ENCODE measurements at places on chromosomes 12 and 14. TPM values are rescaled to one million over a fixed set of nuclear protein-coding genes. Genes with fewer than 3 reads are reported as not detected.
A peak's percentile ranks its signal among the peaks of the same experiment; 100 is the strongest.

Gene ARL6IP4
- total RNA-seq, result 173 TPM

DNA sequence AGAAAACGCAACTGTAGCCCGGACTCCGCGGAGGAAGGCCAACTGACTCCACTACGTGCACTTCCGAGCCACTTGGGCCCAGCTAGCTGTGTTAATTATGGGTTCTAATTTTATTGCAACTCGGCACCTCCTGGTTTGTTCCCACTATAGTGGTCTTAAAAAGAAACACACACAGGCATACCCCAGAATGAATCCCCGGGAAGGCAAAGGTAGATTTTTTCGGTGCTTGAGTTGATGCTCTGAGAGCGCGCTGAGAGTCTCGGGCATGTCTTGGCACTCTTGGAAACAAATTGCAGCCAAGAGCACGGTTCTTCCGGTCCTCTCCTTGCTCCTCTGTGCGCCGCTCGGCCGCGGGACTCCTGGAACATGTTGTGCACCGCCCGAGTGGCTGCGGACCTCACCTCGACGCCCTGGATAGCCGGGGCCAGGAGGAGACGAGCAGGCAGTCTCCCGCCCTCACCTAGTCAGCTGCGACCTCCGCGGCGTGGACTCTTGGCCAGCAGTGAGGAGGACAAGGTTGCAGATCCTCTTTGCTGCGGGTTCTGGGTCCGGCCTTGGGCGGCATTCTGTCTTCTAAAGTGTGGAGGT is 6.8 kb upstream of the PAX9 start:
- no peak overlapping the region for H3K4me3 ChIP-seq
- H3K36me3 ChIP-seq, result no peaks in the 10 kb centered on the region

Gene CDKN1B
- 52.5 TPM for total RNA-seq

Gene FCF1
- total RNA-seq, result 58.0 TPM

DNA sequence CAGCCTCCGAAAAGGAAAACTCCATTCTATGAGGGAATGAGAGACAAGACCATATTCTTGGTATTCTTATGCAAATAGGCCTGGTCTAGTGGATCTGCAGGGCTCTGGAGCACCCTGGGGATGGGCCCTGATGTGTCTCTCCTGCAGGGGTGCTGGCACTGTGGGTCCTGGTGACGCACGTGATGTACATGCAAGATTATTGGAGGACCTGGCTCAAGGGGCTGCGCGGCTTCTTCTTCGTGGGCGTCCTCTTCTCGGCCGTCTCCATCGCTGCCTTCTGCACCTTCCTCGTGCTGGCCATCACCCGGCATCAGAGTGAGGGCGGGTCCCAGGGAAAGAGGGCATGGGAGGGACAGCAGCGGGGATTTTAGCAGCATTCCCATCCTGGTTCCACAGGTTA is 5.8 kb downstream of the SLC48A1 start:
- peak overlapping the region; percentile 70 for H3K4me3 ChIP-seq
- DNase-seq, result no peak
- peaks cover 3% of the 10 kb centered on the region for H3K36me3 ChIP-seq
- peaks cover 8% of the 10 kb centered on the region for H3K27me3 ChIP-seq
- peaks cover 41% of the 10 kb centered on the region for H3K4me1 ChIP-seq
- H3K27ac ChIP-seq, result no peak overlapping the region

GRCh38 chr12:25682421-25682820 is 129.3 kb upstream of the LMNTD1 start:
- H3K27me3 ChIP-seq, result no peaks in the 10 kb centered on the region
- no peak for DNase-seq
- peaks cover 8% of the 10 kb centered on the region for H3K4me1 ChIP-seq
- H3K36me3 ChIP-seq, result peaks cover 3% of the 10 kb centered on the region
- H3K27ac ChIP-seq, result no peak overlapping the region

Gene TBX5
- not detected for total RNA-seq

Gene SLC7A7
- 0.54 TPM for total RNA-seq

Gene CIROP
- total RNA-seq, result not detected

GRCh38 chr14:60657456-60658210 is 8.4 kb upstream of the SIX1 start:
- no peak for DNase-seq
- no peaks in the 10 kb centered on the region for H3K36me3 ChIP-seq
- H3K4me3 ChIP-seq, result peak overlapping the region; percentile 96
- H3K27me3 ChIP-seq, result peaks cover 90% of the 10 kb centered on the region
- H3K27ac ChIP-seq, result peak overlapping the region; percentile 86

- no peak for DNase-seq
- H3K4me1 ChIP-seq, result peaks cover 25% of the 10 kb centered on the region
- H3K27me3 ChIP-seq, result peaks cover 15% of the 10 kb centered on the region
- no peak overlapping the region for H3K4me3 ChIP-seq
- peak overlapping the region; percentile 27 for H3K27ac ChIP-seq
- no peaks in the 10 kb centered on the region for H3K36me3 ChIP-seq
Measured at GRCh38 chr12:124774054-124774461, 89.6 kb downstream of the SCARB1 start.

DNA sequence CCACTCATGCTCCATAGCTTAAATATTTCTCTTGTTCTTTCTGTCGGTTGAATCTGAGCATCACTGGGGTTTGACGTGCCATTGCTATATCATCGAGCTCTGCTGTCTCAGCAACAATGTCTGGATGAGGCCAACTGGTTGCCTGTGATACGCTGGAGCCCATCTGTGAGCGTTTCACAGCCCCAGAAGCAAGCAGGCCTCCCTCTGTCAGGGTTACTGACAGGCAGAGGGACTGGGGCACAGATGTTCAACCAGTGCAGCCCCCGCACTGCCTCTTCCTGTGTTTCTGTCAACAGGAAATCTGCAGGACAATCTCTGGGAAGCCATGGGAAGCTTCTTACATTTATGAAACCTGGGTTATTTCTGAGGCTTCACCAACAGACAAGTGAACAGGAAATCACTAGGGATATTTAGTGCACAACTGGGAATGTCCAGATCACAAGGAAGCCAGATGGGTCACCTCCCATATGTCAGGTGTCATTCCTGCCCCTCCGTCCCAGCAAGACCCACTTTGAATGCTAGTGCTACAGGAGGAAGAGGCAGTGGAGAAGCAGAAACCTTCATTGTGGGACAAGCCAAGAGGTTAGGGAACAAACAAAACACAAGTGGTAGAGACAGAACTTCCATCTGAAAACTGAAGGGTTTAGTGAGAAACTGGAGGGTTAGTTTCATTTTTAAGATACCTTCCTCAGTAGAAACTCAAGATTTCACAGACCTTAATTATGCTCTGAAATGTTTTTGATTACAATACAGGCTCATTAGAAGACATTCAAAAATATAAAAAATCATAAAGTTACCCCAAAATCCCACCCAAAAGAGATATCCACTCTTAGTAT is 24.1 kb downstream of the DMAC2L start:
- peaks cover 28% of the 10 kb centered on the region for H3K4me1 ChIP-seq
- peak overlapping the region; percentile 20 for H3K4me3 ChIP-seq
- peak overlapping the region; percentile 94 for H3K27ac ChIP-seq
- no peaks in the 10 kb centered on the region for H3K27me3 ChIP-seq
- DNase-seq, result peak; percentile 21

Gene RGS6
- 2.8 TPM for total RNA-seq

DNA sequence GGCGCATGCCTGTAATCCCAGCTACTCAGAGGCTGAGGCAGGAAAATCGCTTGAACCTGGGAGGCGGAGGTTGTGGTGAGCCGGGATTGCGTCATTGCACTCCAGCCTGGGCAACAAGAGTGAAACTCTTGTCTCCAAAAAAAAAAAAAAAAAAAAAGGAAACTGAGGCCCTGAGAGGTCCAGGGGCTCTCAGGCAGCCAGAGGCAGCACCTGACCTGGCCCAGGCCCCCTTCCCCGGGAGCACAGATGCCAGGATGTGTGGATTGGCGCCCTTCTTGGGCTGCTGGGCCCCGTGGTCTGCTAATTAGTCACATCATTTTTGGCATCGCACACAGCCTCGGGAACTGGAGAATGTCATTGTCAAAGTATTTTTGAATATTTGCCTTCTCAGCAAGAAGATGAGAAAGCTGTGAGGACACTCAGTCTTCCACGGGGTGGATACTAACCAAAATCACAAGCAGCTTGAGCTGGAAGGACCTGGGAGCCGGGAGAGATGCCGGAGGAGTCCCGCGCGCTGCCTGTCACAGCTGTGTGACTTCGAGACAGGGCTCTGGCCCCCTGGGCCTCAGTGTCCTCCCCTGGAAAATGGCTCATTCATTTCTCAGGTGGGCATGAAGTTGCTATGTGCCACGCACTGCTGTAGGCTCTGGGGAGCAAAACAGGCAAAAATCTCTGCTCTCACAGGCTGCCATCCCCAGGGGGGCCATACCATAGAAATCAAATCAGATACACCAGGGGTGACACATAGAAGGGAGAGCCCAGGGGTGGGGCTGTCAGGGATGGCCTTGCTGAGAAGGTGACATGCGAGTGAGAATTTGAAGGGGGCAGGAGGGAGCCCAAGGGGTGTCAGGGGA is 12.5 kb upstream of the RCOR1 start:
- DNase-seq, result no peak
- no peaks in the 10 kb centered on the region for H3K27me3 ChIP-seq
- H3K27ac ChIP-seq, result no peak overlapping the region
- peaks cover 4% of the 10 kb centered on the region for H3K4me1 ChIP-seq
- H3K36me3 ChIP-seq, result no peaks in the 10 kb centered on the region

GRCh38 chr12:52234223-52234810 is 1.3 kb downstream of the KRT7 start:
- peaks cover 75% of the 10 kb centered on the region for H3K27me3 ChIP-seq
- H3K4me3 ChIP-seq, result no peak overlapping the region
- peaks cover 20% of the 10 kb centered on the region for H3K4me1 ChIP-seq
- no peak for DNase-seq

GRCh38 chr12:105658389-105658788 is 327.9 kb downstream of the C12orf75 start:
- no peak overlapping the region for H3K4me3 ChIP-seq
- H3K27ac ChIP-seq, result no peak overlapping the region
- H3K36me3 ChIP-seq, result no peaks in the 10 kb centered on the region
- no peaks in the 10 kb centered on the region for H3K27me3 ChIP-seq
- peaks cover 25% of the 10 kb centered on the region for H3K4me1 ChIP-seq

Gene SYCP3
- total RNA-seq, result not detected

- H3K4me1 ChIP-seq, result no peaks in the 10 kb centered on the region
- H3K4me3 ChIP-seq, result no peak overlapping the region
- no peaks in the 10 kb centered on the region for H3K36me3 ChIP-seq
- no peak overlapping the region for H3K27ac ChIP-seq
Measured at GRCh38 chr12:102454808-102455760, 25.3 kb downstream of the IGF1 start.

Gene CDK2
- total RNA-seq, result 125 TPM

Gene KLHL33
- not detected for total RNA-seq

DNA sequence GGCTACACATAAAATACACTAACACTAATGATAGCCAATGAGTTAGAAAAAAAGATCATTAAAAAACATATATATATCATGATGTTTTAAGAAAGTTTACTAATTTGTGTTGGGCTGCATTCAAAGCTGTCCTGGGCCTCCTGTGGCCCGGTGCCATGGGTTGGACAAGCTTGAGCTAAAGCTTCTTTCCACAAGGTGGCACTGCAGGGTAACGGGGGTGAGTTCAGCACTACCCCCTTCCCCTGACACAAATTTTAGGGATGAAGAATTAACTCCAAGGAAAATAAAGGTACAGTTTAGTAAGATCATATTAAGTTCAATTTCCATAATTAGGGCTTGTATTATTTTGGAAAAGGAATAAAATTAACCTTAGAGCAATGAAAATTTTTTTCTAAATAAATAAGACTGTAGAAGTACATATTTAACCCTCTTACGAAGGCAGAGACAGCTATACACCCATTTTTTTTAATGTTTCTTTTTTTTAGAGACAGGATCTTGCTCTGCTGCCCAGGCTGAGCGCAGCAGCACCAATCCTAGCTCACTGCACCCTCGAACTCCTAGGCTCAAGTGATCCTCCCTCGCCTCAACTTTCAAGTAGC is 38.9 kb downstream of the PPP1R13B start:
- DNase-seq, result peak; percentile 72
- no peaks in the 10 kb centered on the region for H3K4me1 ChIP-seq
- H3K36me3 ChIP-seq, result no peaks in the 10 kb centered on the region
- no peak overlapping the region for H3K27ac ChIP-seq

DNA sequence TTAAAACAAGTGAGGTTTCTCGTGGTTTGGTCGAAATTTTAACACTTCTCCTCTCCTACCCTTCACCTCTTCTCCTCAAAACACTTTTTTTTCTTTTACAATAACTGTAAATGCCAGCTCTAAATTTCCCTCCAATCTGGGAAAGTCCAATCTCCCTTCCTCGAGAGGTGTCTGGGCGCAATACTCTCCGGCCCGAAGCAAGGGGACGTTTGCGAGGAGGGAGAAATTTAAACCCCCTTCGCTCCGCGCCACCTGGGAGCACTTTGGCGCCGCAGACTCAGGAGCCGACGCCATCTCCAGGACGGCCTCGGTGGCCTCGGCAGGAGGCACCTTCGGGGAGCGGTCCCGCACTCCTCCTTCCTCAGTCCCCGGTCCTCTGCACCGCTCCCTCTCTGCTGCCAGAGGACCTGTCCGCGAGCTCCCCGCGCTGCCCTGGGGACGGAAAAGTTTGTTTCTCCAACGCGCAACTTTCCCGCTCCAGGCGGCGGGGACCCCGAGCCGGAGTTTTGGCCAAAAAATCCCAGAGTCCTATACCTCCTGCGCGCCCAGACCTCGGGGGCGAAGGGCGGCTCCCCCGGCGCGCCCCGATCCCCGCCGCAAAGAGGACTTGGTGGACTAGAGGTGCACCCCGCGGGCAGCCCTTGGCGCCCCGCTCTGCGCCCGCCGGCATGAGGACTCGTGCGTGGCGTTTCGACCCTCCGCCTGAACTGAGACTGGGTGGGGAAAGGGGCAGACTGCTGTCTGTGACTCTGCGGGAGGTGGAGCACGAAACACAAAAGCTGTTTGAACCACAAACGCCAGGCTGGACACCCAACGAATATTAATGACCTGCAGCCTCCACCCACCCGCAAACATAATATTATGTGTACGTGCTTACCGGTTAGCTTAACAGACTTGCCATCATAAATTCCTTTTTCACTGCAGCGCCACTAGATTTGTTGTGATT is 95.2 kb upstream of the HMGA2 start:
- H3K27ac ChIP-seq, result no peak overlapping the region
- peaks cover 76% of the 10 kb centered on the region for H3K27me3 ChIP-seq
- no peaks in the 10 kb centered on the region for H3K36me3 ChIP-seq
- DNase-seq, result peak; percentile 29

DNA sequence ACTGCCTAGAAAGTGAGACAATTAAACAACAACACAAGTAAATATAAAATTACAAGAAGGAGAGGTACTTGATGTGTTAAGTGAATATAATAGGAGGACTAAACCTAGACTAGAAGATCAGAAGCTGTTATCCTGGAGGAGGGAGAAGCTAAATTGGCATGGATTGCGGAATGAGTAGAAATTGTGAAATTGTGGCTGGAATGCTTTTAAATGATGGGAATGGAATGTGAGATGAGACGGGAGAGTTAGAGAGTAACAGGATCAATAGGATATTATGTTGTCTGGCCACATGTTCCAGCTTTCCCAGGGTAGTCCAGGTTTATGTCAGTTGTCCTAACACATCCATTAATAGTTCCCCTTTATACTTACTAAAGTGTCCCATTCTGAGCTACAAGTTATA is 44.0 kb upstream of the CPNE8 start:
- H3K27me3 ChIP-seq, result no peaks in the 10 kb centered on the region
- no peaks in the 10 kb centered on the region for H3K4me1 ChIP-seq
- H3K4me3 ChIP-seq, result no peak overlapping the region
- no peak overlapping the region for H3K27ac ChIP-seq

All from neural crest cell (in vitro differentiated cells).